ENCODE measurements at places on chromosomes 6 and 20. TPM values are rescaled to one million over a fixed set of nuclear protein-coding genes. Genes with fewer than 3 reads are reported as not detected.

DNA sequence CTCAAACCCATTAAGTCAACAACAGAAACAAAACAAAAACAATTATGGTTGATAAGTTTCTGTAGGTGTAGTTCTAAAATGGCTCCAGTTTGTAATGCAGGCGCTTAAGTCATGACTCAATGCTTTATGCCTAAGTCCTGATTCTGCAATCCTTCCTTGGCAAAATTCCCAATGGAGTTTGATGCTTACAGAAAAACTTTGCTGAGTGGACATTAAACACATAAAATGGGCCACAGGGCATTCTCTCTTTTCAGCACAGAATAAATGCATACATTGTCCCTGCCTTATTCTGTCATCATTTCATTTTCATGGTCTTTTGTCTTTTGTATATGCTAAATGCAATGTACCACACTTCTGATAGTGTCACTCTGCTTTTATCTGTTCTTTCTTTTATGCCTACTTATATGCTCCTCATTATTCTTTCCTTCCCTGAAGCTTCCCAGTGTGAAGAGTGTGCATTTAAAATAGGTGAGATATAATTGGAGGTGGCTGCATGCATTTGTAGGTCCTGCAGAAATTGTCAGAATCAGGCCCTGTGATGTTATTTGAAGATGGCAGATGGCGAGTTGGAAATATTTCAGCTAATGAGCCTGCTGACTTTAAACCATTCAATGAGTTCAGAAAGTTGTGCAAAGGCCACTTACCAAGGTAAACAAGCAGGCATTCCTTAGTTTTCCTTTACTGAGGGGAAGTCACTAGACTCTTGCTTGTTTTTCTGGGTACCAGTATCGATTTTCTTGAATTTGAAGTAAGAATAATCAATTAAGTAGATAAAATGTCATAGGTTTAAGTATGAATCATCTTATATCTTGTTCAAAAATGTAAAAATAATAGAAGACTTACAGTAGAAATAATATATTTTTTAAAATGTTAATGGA lies 313.1 kb downstream of the TRDN start:
- peak; percentile 17 for DNase-seq

GRCh38 chr6:155084431-155085123 lies 89.5 kb downstream of the TIAM2 start:
- DNase-seq, result peak; percentile 16

- peak; percentile 81 for DNase-seq
These were observed 178.2 kb downstream of the FOXC1 start for GRCh38 chr6:1787894-1788293.

DNA sequence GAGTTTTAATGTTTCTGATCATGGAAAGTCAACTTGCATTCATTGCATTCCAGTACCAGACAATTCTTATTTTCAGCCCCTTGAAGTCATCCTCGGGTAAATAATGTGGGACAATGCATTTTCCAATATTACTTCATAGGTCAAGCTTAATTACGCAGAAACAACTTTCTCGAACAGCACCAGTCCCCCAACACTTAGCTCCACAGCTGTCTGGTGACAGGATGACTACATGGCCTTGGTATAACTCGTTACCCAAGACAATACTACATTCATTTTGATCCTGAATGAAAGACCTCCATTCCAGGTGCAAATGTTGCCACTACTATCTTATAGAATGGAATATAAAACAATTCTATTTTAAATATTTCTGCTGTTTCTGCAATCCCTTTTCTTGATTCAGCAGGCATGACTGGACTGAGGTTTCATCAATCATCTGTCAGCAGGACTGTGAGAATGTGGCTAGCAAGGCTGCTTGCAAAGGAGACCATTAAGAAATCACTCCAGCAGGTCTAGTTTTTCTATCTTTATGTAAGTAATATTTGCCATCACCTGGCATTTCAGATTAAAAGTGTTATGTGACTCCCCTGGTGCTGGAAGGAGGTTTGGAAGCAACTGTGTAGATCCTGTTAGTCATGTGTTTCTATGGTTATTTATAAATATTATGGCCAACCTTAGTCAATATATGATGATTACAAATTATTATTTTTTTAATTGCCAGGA lies 147.9 kb downstream of the HAO1 start:
- DNase-seq, result peak; percentile 27

Gene CEBPB
- total RNA-seq, result 38.1 TPM

Gene RHAG
- not detected for total RNA-seq

Gene FOXP4
- total RNA-seq, result 2.9 TPM

Gene TAP1
- total RNA-seq, result 11.9 TPM

DNA sequence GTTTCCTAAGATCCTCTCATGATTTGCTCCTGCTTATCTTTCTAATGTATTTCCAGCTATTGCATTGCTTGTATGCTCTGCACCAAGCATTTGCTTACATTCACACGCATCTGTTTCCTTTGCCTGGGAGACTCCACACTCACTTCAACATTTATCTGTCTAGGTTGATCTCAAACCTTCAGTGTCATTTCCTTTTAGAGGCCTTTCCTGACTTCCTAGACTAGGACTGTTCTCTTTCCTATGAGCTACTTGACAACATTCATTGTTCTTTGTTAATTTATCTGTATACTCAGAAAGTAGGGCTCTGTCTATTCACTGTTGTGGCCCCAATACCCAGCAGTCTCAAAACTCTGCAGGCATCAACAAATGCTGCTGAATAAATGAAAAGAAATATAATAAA lies 84.4 kb downstream of the WASF1 start:
- peak; percentile 3 for DNase-seq

GRCh38 chr6:21588481-21589351 lies 4.8 kb upstream of the SOX4 start:
- DNase-seq, result peak; percentile 90

DNA sequence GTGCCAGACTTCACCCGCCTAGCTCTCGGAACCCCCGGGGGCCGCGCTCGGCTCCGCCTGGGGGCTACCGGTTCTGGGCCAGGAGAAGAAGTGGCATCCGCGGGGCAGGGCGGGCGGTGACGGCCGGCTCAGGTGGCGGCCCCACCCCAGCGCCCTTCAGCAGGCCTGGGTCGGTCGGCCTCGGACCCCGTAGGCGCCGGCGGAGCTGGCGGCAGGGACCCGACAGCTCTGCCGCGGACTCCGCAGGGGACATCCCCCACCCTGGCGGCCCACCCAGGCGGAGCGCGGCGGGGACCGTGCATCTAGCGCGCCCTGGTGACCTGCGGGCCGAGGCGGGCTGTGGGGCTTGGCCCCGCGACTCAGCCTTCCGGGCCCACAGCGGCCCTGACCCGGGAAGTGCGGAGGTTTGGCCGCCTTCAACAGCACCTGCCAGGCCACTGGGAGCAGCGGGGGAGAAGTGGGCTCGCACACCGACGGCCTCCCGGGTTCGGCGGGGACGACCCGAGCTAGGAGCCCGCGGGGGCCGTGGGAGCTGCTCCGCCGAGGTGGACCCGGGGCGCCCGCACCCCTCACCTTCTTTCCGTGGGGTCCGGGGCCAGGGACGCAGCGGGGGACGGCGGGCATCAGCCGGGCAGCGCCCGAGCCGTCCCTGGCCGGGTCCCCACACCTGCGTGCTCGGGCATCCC lies 87.1 kb downstream of the TMEM242 start:
- DNase-seq, result no peak

Data from fibroblast of the aortic adventitia (primary cell).